ENCODE measurements at places on chromosomes 3 and 15.

- no peaks in the 10 kb centered on the region for H3K27me3 ChIP-seq
- no peak overlapping the region for H3K4me3 ChIP-seq
- no peak for DNase-seq
- H3K27ac ChIP-seq: no peak overlapping the region
Measured at GRCh38 chr15:81723701-81724100, 322.1 kb downstream of the MEX3B start.

GRCh38 chr15:87850916-87851315, 405.6 kb downstream of the NTRK3 start:
- no peak overlapping the region for H3K4me3 ChIP-seq
- H3K36me3 ChIP-seq: no peaks in the 10 kb centered on the region
- no peaks in the 10 kb centered on the region for H3K27me3 ChIP-seq
- H3K4me1 ChIP-seq: no peaks in the 10 kb centered on the region
- no peak overlapping the region for H3K27ac ChIP-seq

GRCh38 chr3:21158861-21159542, 592.0 kb downstream of the ZNF385D start:
- H3K27ac ChIP-seq: no peak overlapping the region
- H3K36me3 ChIP-seq: no peaks in the 10 kb centered on the region
- no peak for DNase-seq
- H3K27me3 ChIP-seq: no peaks in the 10 kb centered on the region
- H3K4me3 ChIP-seq: no peak overlapping the region

DNA sequence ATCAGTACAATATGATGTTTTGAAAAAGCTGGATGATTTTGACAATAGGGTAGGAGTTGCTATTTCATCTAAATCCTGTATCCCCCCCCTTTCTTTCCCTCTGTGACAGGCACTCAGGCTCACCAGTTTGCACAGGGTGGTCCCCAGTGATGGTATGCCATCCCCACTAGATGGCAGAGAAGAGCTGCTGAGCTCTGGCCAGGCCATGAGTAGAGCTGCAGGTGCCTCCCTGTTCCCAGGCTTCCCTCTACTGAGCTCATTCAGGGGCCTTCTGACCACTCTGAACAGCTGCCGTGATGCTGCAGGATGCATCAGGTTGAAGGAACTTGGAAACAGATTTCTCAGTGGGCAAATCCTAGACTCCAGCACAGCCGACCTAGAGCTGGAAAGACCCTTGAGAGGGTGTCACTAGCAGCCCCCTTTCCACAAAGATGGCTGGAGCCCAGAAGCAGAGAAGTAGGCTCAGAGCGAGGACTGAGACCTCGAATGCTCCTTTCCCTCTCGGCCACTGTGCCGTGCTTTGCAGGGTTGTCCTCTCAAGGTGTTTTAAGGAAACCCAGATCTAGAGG, 45.1 kb downstream of the EFCAB12 start:
- no peak overlapping the region for H3K27ac ChIP-seq
- no peak overlapping the region for H3K4me3 ChIP-seq
- H3K4me1 ChIP-seq: no peaks in the 10 kb centered on the region
- DNase-seq: no peak

DNA sequence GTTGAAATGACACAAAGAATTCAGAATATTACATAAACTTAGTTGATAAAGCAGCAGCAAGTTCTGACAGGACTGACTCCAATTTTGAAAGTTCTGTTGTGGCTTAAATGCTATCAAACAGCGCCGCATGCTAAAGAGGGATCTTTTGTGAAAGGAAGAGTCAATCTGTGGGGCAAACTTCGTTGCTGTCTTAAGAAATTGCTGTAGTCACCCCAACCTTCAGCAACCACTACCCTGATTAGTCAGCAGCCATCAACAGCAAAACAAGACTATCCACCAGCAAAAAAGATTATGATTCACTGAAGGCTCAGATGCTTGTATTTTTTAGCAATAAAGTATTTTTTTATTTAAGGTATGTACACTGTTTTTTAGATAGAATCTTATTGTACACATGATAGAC, 14.2 kb downstream of the CRBN start:
- no peak for DNase-seq
- no peak overlapping the region for H3K4me3 ChIP-seq
- H3K27ac ChIP-seq: no peak overlapping the region
- peaks cover 9% of the 10 kb centered on the region for H3K4me1 ChIP-seq
- no peaks in the 10 kb centered on the region for H3K27me3 ChIP-seq

DNA sequence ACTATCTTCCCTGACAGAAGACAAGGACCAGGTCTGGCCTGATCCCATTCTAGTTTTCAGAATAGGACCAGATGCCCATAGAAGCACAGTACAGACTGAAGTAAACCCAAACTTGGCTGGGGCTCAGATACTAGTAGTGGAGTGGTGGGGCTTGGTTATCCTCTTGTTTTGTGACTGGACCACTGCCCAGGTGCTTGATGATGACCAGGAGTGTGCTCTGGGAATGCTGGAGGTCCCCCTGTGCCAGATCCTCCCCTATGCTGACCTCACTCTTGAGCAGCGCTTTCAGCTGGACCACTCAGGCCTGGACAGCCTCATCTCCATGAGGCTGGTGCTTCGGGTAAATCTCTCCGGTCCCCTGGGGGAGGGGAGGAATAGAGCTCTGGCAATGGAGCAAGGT, 36.3 kb downstream of the ESYT3 start:
- no peaks in the 10 kb centered on the region for H3K4me1 ChIP-seq
- no peak overlapping the region for H3K27ac ChIP-seq
- no peak for DNase-seq
- H3K36me3 ChIP-seq: no peaks in the 10 kb centered on the region
- no peak overlapping the region for H3K4me3 ChIP-seq

- H3K27ac ChIP-seq: no peak overlapping the region
- H3K27me3 ChIP-seq: no peaks in the 10 kb centered on the region
- DNase-seq: no peak
- H3K4me1 ChIP-seq: no peaks in the 10 kb centered on the region
Measured at GRCh38 chr3:72872183-72872582, 15.7 kb upstream of the GXYLT2 start.

- DNase-seq: no peak
- no peaks in the 10 kb centered on the region for H3K27me3 ChIP-seq
- no peaks in the 10 kb centered on the region for H3K4me1 ChIP-seq
- peaks cover 31% of the 10 kb centered on the region for H3K36me3 ChIP-seq
Measured at GRCh38 chr3:132522353-132522752, 74.7 kb upstream of the ACKR4 start.

All from thoracic aorta (tissue), 2 donors.